ENCODE measurements at places on chromosomes 1 and 21. TPM values are rescaled to one million over a fixed set of nuclear protein-coding genes. Genes with fewer than 3 reads are reported as not detected.

Gene SHISAL2A
- total RNA-seq = not detected

Gene ALPL
- 1.5 TPM for total RNA-seq

Gene HCRTR1
- total RNA-seq = 0.21 TPM

Gene KRTAP7-1
- total RNA-seq = not detected

Gene TRPM2
- total RNA-seq = 1.2 TPM

Gene TMEM125
- total RNA-seq = 0.32 TPM

Gene KPRP
- not detected for total RNA-seq

Gene FCRL2
- total RNA-seq = 0.26 TPM

Gene CCDC27
- not detected for total RNA-seq

Gene FCRL1
- 0.63 TPM for total RNA-seq

Gene ILDR2
- total RNA-seq = 4.1 TPM

Gene UTS2
- 0.16 TPM for total RNA-seq

Gene LAMC1
- total RNA-seq = 279 TPM

Gene SYCP1
- total RNA-seq = not detected

Gene KRTAP19-1
- total RNA-seq = not detected

Gene TDRD5
- 1.1 TPM for total RNA-seq

Gene PCAT6
- total RNA-seq = not detected

Gene RCSD1
- total RNA-seq = 16.0 TPM
